Naive thymus-derived CD8-positive, alpha-beta T cell (primary cell): ENCODE measurements at places on chromosomes 7 and 10. TPM values are rescaled to one million over a fixed set of nuclear protein-coding genes. Genes with fewer than 3 reads are reported as not detected.

MYL10 gene
- not detected for total RNA-seq

SHH gene
- total RNA-seq, result not detected

IL2RA gene
- total RNA-seq, result 1.4 TPM

SPDYE2B gene
- total RNA-seq, result not detected

DNA sequence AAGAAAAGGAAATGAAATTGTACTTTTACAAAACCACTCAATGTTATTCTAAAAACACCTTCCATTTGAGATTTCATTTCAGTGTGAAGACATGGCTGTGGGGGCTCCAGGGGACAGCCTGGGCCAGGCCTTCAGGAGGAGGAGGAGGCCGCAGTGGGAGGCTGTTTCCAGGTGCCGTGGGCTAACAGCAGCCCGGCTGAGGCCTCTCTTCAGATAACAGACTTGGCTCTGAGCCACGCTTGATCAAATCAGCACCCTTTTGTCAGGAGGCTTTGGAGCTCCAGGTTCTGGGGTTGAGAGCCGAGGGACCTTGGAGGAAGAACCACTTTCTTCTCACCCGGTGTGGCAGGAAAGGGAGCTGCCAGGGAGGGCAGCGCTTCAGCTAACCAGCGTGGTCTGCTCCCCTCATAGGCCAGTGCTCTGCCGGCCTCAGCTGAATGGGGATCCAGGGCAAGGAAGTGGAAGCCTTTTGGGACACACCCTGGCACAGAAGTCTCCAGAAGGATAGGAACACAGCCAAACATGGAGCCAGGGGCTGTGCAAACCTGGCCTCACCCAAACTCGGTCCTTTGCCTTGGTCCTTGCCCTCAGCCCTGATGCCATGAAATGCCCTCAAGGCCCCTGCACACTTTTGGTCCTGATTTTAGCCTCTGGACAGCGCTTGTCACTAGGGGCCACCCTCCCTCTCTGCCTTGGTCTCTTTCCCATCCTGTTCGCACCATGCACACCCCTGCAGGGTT, 23.5 kb upstream of the CHST15 start:
- H3K4me1 ChIP-seq, result no peaks in the 10 kb centered on the region
- DNase-seq, result no peak
- H3K36me3 ChIP-seq, result no peaks in the 10 kb centered on the region

GRCh38 chr10:123995082-123995460, 98.3 kb downstream of the CHST15 start:
- no peaks in the 10 kb centered on the region for H3K36me3 ChIP-seq
- H3K4me3 ChIP-seq, result peak overlapping the region; percentile 59
- peaks cover 70% of the 10 kb centered on the region for H3K27me3 ChIP-seq
- no peak overlapping the region for H3K27ac ChIP-seq
- peaks cover 26% of the 10 kb centered on the region for H3K4me1 ChIP-seq

DNA sequence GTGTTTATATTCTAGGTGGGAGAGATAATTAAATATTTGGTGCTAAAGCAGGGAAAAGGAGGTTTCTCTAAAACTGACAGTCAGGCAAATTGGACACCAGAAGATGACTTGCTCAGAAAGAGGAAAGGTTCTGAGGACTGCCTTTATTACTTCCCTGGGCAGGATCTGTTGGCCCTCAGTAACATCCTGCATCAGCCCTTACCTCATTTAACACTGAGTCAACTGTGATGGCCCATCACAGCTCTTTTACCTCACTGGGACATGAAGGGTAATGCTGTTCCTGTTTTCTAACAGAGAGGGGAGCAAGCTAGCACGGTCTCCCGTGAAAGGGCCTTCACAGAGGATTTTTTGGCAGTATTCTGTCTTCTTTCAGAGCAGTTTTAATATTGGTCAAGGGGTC, 12.0 kb downstream of the PPP1R17 start:
- no peak overlapping the region for H3K27ac ChIP-seq
- no peaks in the 10 kb centered on the region for H3K36me3 ChIP-seq
- H3K4me3 ChIP-seq, result no peak overlapping the region
- H3K27me3 ChIP-seq, result peaks cover 6% of the 10 kb centered on the region
- no peak for DNase-seq
- H3K4me1 ChIP-seq, result no peaks in the 10 kb centered on the region

GRCh38 chr10:77584938-77585337, 52.7 kb downstream of the KCNMA1 start:
- no peak overlapping the region for H3K27ac ChIP-seq
- no peaks in the 10 kb centered on the region for H3K4me1 ChIP-seq
- H3K27me3 ChIP-seq, result no peaks in the 10 kb centered on the region
- no peaks in the 10 kb centered on the region for H3K36me3 ChIP-seq

- no peaks in the 10 kb centered on the region for H3K27me3 ChIP-seq
- H3K27ac ChIP-seq, result no peak overlapping the region
- peaks cover 31% of the 10 kb centered on the region for H3K4me1 ChIP-seq
- DNase-seq, result no peak
Observed at GRCh38 chr7:92058899-92059298, 75.4 kb downstream of the CYP51A1 start.
